Endothelial cell (in vitro differentiated cells): ENCODE measurements at places on chromosomes 2 and 18.

GRCh38 chr2:157592374-157592773, 36.3 kb downstream of the ACVR1C start:
- no peak for DNase-seq

DNA sequence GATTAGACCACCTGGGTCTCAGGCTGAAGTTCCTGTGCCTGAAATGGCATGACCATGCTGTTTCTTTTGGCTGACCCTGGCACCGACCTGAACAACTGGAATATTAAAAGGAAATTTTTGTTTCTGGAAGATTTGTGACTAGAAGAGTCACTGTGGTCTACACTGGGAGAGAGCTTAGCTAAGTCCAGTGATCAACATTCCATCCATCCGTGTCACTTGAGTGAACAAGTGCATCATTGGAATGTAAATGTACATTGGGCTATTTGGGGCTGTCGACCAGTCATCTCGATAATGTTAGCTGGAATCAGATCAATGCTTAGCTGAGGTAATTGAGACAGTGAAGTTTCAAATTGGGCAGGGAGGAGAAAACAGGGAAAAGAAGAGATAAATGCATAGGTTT, 95.4 kb upstream of the CCDC85A start:
- DNase-seq, result no peak

GRCh38 chr2:848099-848498, 102.5 kb upstream of the SNTG2 start:
- no peak for DNase-seq

DNA sequence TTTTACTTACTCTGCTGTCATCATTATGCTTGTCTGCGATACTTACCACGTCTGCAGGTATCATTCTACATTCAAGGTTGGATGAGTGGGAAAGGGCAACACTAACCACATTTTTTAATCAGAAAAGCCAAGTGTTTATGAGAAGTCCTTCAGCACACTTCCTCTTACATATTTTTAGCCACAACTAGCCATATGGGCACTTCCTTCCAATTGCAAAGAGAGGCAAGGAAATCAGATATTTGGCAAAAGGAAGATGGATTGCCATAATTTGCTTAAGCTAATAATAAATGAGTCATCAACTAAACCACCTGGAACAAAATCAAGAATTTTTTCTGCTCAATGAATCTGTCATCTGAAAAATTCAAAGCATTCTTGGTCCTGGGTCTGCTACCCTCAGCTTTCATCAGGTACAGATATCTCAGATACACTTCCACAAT, 16.7 kb upstream of the MRO start:
- DNase-seq, result no peak

DNA sequence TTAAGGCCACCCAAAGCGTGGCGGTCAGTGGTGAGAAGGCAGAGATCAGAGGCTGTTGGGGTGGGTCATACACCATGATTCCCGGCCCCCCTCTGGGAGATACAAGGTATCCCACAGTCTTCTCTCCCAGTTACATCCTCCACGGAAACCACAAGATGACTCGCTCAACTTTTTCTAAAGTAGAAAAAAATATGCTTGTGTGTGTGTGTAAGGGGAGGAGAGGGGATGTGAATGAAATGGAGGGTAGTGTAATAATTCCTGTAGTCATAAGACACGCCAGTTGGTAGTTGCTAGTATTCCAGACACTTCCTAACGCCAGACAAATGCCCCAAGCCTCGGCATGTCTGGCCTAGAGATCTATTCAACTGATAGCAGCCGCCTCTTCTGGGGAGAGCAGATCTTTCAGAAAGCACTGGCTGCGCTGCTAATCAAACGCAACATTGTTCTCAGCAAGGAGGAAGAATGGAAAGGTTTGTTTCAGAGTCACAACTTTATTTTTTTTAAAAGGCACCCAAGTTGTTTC, 143.5 kb downstream of the TGIF1 start:
- DNase-seq, result peak; percentile 27

DNA sequence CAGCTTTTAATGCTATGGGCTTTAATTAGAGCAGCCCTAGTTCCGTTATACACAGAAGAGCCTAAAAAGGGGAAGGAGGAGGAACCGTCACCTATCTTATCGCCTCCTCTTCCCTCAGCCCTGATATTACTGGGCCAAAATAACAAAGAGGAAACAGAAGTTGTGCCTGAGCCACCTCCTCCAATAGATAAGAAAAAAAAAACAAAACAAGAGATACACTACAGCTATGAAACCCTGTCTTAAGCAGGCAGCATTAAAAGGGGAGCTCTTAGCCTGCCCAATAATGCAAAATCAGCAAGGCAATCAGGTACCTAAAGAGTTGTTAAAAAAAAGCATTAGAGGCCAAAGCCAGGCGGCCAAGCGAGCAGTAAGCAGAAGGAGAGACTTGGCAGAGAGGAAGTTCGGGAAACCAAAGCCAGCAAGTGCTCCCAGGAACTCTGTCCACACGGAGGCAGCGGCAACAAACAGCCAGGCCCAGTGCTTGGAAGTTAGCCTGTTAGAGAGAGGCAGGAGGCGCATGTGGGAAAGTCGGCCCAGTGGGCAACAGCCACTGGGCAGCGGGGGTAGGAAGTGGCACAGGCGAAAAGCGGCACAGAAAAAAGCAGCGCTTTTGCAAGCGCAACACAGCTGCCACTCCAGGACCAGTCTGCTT, 41.8 kb upstream of the PDK1 start:
- no peak for DNase-seq

DNA sequence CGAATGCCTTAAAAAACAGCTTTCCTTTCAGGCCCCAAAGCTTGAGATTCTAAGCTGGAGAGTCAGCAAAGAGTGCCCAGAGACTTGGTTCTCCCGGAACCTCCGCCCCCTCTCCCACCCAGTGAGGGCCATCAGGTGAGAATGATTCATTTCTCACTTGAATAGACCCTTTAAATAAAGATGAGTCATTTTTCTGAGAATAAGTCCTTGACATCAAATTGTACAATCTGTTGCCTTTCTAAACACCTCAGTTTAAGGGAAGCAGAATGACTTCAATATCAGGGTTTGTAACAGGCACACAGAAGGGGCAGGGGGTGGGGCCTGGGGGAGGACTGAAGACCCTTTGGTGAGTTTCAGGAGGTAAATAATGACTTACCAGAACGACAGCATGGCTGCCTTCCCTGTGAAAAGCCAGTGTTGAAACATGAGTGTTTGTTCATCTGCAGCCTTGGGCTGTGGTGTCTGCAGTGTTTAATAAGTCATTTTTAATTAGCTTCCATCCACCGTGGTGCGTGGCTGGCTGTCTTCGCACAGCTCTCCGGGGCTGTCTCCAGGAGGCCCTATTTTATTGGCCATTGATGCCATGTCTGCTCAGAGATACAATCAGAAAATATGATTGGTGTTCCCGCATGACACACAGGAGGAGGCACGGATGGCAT, 134.9 kb upstream of the ZNF236 start:
- DNase-seq, result no peak

DNA sequence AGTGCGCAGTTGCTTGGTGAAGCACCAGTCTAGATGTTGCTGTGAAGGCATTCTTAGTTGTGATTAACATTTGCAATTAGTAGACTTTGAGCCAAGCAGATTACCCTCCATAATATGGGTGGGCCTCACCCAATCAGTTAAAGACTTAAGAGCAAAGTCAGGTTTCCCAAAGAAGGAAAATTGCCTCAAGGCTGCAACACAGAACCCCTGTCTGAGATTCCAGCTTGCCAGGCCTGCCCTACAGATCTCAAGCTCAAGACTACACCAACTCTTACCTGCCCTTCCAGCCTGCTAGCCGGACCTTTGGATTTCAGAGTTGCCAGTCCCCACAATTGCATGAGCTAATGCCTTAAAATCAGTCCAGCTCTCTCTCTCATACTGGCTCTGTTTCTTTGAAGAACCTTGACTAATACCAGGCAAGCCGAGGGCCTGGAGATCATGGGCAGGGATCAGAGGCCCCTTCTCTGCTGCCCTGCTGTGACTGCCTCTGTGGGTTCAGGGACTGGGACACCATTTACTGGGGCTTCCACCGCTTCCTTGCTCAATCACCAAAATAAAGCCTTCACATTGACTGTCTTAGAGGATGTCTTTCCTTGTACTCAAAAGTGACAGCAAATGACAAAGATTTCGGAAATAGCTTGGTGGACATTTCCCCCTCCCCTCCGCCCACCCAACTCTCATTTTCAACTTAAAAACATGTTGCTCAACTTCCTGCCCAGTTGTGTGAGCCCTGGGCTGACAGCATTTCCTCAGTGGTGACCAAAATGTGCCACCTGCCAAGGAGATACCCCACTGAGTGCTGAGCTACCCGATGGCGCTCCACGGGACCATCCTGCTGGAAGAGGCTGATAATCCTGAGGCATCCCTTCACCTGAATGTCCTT, 86.7 kb downstream of the GALNT14 start:
- DNase-seq, result no peak

DNA sequence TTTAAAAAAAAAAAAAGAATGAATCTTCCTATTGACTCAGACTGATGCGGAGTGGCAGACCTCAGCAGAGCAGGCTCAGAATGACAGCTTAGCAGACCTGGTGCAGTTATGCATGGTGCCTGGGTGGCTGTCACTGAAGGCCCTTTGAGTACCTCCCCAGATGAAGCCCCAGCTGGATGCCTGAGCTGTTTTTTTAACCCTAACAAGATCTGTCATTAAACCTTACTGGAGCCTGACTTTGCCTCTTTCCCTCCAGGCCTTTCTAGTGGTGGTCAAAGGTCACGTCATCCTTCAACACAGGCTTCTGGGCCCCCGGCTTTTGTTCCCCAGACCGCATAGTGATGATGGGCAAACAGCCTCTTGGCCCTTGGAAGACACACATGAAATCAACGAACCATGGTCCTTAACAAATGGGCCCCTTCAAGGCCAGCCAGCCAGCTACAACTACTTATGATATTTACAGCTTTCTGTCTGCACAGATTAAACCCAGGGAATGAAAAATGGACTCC, 138.3 kb upstream of the CYP1B1 start:
- no peak for DNase-seq

DNA sequence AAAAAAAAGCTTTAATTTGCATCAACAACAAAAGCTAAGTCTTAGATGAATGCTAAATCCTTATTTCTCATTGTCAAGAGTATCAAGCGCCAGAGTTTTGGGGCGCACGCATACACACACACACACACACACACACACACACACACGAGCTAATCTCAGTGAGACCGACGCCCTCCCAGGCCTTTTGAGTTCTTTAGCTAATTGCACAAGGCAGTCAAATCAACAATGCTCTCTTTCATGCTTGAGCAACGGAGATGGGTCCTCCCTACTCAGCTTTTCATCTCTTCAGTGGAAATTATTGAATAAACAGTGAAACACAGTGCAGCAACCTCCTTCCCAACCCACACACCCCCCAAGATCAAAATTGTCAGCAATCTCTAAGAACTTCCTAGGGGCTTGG, 19.2 kb downstream of the GKN1 start:
- no peak for DNase-seq

GRCh38 chr2:212360068-212360460, 178.5 kb downstream of the ERBB4 start:
- DNase-seq, result no peak

DNA sequence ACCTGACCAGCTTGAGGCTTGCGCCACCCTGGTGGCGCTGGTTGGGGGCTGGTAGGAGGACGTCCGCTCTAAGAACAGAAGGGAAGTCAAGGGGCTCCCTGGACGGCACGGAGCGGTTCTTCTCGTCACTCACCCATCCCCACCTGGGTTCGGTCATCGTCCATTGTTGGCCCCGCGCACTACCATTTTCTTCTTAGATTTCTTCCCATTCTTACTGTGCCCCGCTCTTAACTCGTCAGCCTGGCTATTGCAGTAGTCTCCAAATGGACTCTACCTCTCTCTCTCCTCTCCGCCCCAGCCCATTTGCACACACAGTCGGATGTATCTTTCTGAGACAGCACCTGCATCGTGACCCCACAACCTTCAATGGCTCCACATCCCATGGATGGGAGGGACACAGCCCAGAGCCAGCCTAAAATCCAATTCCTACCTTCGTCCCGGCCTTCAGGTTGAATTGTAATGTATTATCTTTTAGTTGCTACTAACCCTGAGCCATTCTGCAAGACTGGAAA, 814 bp upstream of the RAB1A start:
- no peak for DNase-seq

DNA sequence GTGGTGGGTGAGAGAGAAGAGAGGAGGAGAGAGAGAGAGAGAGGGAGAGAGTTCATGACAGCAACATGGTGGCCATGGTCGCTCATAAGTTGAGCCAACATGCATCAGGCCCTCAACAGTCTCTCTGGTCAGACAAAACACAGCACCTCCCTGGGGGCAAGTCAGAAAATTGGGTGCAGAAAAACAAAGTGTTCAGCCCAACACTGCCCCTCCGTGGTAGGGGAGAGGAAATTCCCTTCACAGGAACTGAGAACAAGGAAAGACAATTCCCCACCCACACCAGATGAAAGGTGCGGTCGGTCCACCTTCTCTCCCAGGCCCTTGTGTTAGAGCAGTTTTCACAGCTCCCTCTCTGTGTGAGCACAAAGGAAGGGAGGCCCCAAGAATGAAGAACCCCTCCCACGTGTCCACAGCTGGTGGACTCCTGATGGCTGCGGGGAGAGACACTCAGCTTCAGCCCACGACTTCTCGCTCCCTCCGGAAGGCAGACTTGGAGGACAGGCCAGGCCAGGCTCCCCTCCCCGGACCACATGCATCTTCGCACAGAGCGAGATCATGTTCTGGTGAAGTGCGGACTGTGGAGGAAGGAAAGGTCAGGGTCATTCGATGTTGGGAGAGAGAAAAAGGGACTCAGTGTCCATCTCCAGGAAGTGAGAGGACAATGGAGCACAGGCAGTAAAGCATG, 181.7 kb downstream of the ANAPC1 start:
- peak; percentile 74 for DNase-seq

DNA sequence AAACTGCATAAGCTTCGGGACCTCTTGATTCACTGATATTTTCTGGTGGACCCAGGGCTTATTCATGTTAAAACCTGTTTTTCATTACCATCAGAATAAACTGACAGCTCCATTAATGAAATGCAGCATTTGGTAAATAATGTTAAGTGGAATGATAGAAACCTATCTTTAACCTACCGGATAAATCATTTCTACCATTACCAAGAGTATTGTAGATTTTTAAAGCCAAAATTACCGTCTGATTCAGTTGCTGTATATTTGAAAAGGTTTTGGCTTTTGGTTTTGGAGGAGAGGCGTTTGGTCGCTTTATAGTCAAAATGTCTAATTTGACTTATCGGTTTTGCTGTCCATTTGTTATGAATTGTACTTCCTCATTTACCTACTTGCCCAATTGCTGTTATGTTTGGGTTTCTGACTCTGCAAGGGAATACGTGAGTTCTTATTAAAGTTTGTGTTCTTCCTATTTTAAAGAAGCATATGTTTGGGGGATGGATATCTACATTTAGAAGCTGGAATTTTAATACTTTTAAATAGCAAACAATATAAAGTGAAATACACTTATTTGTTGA, 1.0 kb upstream of the CUL3 start:
- DNase-seq, result no peak

GRCh38 chr2:45774688-45775244, 123.3 kb downstream of the PRKCE start:
- DNase-seq, result no peak

DNA sequence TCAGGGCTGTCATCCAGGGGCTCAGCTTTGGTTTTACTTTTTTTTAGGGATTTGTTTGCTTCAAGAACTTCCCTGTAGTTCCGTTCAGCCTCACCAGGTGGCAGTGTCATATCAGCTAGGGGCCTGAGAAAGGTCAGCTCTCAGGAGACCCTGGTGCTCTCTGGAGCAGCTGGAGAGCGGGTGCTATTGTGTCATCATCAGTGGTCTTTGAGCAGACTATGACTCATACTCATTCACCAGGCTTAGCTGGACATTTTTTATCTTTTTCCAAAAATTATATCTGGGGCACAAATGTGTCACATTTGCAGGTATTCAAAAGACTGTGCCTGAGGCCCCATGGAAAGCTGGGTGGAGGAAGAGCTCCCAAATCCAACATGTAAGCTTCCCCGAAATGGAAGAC, 24.4 kb downstream of the ZNF892 start:
- peak; percentile 89 for DNase-seq
